GM23338 (cell line): ENCODE measurements at places on chromosomes 1 and 21.

GRCh38 chr1:208525417-208525816 lies 281.2 kb upstream of the PLXNA2 start:
- no peak for DNase-seq

GRCh38 chr1:51058858-51059257 lies 43.2 kb upstream of the C1orf185 start:
- peak; percentile 27 for DNase-seq

GRCh38 chr1:182351790-182352364 lies 39.7 kb downstream of the GLUL start:
- DNase-seq, result no peak

DNA sequence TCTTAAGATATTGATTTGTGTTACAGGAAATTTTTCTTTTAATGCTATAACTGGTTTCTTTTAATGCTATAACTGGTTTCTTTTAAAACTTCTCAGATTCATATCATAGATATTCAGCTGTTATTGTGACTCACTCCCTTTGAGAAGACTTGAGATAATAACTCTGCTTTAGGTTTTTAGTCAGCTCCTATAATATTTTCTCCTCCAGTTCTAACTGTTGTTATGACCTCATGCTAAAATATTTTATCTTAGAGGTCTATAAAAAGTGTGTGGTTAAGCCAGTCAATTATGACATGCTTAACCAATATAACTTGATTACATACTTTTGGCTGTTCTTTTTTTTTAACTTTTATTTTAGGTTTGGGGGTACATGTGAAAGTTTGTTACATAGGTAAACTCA lies 280.2 kb downstream of the PTGER3 start:
- no peak for DNase-seq

- DNase-seq, result no peak
Observed at GRCh38 chr1:209620487-209620884, 31.7 kb downstream of the LAMB3 start.

GRCh38 chr1:210231846-210232510 lies 618 bp upstream of the SERTAD4 start:
- DNase-seq, result no peak

GRCh38 chr1:62045574-62045973 lies 149.1 kb upstream of the L1TD1 start:
- no peak for DNase-seq

DNA sequence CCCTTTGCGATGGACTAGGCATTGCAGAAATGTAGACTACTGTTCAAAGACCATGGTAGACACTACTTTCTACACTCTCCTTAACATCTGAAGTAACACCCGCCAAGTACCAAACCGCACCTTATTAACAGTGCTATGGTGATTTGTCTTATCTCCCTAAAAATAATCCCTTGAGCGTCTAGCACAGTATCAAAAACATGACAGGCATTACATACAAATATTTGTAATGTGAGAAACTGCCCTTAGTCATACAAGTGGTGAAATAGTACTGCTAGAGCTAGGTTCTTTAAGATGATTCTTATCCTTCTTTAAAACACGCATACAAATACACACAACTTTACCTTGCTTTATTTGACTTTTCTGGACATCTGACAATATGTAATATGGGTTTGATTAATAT lies 27.2 kb downstream of the PUM1 start:
- DNase-seq, result no peak

GRCh38 chr1:111520053-111520452 lies 16.6 kb upstream of the ADORA3 start:
- DNase-seq, result no peak

- no peak for DNase-seq
Observed at GRCh38 chr1:53339736-53340635, 12.1 kb upstream of the LRP8 start.

DNA sequence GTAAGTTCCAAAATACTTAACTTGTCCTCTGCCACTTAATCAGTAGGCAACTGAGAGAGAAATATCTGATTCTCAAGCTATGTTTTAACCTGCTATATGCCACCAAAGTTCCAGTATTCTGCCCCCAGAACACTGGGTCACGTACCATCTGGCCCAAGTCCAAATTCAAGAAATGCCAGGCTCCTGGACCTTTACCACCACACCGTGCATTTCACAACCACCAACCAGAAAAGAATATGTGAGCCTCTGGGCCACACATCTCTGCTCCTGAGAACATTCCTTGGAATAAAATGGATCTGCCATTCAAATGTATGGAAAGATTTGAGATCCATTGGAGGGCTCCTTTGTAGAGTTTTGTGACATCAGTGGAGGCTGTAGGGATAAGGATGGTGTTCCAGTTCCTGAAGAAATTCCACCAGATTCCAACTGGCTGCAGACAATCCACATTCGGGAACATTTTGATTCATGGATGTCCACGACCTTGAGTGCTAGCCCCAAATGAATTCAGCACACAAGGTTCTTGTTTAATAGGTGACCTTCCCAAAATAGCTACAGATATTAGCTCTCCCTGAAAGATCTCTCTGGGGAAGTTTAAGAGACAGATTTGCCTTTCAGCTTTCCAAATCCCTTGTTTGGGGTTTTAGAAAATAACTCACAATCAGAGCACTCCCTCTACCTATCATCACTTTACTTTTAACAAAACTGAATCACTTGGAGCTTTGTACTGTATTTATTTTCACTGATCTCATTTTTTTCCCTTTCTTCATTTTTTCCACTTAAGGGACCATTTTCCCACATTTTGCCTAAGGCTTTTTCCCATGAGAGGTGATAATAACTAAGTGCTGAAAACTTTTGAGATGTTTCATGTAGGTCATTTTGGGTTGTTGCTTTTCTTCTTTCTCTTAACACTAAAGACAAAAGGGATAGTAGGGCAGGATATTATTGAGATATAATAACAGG lies 128.4 kb upstream of the ZC3H11B start:
- no peak for DNase-seq

DNA sequence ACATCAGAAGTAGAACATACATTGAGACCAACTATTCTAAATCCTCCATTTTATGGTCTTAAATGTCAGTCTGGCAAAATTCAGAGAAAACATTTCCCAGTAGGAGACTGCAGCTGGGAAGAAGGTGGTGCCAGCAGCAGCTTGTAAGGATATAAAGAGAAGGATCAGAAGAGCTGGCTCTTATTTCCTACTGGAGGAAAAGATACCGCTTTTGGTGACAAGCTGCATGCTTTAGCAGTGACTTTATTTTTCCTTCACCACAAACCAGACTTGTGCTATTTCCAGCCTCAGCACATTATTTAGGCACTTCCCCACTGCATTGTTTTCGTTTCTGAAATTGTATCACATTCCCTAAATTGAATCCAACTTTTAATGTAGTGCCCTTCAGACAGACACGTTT lies 28.4 kb downstream of the RNF11 start:
- no peak for DNase-seq

DNA sequence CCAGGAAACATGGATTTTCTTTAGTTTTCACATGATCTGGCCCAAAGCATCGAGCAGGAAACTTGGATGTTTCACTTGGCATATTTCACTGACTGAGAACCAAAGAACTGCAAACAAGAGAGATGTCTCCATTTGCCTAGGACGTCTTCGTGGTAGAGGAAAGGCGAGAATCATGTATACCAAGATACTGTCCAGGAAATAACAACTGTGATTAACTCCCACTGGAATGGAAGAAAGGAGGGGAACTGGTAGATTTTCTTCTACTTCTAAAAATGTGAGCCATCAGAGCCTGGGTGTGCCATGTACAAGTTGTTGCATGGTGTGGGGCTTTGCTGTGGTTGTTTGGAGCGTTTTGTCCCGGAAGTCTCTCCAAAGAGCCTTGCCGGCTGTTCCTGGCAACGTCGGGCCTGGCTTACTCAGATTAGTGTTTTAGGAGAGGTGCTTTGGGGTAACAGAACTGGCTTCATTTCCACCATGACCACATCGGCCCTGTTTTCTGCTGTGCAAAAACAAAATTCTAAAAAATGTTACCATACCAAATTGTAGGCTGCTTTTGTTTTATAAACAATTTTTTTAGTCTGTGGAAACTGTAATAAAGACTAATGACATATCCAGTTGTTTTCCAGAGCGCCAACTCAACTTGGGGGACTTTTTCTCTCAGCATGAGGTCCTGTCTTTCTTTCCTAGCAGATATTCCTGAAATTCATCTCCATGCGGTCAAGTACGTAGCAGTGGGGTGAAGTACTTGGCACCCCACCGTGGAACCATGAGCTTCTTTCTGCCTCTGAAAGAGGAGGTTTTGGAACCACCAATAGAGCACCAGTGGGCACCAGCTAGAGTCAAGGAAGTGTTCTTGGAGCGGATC lies 118.3 kb downstream of the TM2D1 start:
- no peak for DNase-seq

DNA sequence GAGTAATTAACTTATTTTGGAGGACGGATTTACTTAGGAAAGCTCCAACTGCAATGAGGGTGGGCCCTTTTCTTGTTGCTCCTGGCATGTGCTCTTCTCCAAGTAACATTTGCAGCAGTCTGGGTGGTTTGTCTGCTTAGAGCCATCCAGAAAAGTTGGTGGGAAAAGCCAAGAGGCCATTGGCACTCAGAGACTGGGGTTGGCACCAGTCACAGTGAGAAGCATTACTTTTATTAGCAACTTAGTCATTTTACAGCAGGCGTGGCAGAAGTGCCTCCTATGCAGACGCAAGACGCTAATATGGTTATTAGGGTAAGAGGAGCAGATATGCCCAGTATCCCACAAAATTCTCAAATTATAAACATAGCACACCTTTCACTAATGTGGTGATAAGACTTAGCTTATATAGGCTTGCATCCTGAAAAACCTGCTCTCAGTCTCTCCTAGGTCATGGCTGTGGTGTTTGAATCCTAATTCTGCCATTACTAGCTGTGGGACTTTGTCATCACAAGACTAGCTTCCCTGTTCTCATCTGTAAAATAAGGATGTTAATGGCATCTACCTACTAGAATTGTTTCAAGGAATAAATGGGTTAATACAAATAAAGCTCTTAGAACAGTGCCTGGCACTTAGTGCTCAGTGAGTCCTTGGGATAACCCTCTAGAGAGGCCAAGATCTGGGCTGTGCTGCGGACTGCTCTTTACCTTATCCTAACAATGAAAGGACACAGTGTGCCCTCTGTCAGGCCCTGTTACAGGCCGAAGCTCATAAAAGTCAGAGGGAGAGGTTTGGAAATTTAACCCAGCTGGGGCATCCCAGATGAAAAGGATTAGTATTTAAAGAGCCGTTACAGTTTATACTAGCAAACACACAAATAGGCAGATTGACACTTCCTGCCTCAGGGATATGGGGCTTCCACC lies 154.6 kb downstream of the ROR1 start:
- no peak for DNase-seq

DNA sequence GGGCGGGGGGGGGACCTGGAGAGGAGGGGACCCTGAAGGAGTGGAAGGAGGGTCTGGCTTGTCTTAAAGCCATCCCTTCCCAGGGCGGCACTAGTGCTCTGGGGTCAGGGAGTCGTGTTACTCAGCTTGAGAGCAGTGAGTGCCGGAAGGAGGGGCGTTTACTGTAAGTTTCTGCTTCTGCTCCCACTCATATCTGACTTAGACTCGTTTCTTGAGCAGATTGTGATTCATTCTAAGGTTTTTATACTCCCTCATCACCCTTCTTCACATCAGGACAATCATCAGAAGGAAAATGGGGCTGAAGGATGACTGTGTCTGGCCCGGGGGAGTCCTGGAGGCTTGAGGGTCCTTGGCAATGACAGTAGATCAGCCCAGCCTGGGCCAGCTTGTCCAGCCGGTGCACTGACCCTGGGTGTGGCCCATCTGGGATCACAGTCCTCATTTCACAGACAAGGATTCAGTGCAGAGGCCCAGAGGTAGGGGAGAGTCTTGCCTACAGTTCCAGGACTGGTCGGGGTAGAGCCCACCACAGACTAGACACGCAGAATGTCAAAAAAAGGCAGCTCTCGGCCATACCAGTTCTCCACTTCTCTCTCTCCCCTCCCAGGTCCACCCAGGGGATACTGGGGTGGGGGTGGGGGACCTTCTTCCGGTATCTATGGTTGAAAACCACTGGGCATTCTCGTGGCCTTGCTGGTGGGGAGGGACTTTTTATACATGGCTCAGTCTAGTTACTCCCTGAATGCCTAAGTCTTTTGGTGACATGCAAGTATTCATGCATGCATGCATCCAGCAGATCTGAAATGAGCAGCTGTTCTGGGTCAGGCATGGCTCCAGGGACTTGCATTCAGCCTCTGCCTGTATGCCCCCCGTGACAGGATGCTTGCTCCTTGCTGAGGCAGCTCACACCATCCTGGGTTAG lies 5.1 kb downstream of the TNFRSF8 start:
- peak; percentile 81 for DNase-seq

- no peak for DNase-seq
Observed at GRCh38 chr1:168473126-168473525, 70.7 kb downstream of the XCL2 start.
